Kidney epithelial cell (primary cell): ENCODE measurements at places on chromosomes 3 and 15. TPM values are rescaled to one million over a fixed set of nuclear protein-coding genes. Genes with fewer than 3 reads are reported as not detected.

DNA sequence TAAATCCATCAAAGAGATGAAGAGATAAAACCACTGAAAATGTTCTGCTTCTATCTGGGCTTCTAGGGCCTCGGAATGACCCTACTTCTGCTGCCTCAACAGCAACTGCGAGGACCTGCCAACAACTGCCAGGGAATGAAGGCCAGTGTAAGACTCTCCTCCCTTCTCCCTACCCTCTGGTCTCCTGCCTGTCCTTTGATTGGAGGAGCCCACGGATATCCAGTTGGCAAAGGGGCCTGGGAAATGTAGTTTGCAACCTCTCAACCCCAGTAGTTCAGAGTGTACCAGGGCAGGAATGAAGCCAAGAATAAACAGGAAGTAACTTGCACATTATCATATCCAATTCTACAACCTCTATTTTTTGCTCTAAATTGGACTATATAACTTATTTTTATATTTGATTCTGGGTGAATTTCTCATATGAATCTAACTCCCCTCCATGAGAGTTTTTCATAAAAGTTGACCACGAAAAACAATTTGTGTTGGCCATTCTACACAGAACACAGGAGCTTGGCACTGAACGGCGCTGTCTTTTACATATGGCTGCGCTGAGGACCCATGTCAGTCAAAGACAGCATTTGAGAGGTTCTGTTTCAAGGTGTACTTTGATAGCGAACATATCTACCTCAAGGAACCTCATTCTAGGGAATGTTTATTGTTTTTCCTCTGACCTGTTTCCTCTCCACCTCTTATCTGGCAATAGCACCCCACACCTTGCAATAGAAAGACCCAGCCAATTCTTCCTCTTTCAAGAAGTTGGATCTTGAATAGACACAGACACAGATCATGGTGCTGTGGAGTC is 91.1 kb upstream of the RNF7 start:
- no peak for DNase-seq

DNA sequence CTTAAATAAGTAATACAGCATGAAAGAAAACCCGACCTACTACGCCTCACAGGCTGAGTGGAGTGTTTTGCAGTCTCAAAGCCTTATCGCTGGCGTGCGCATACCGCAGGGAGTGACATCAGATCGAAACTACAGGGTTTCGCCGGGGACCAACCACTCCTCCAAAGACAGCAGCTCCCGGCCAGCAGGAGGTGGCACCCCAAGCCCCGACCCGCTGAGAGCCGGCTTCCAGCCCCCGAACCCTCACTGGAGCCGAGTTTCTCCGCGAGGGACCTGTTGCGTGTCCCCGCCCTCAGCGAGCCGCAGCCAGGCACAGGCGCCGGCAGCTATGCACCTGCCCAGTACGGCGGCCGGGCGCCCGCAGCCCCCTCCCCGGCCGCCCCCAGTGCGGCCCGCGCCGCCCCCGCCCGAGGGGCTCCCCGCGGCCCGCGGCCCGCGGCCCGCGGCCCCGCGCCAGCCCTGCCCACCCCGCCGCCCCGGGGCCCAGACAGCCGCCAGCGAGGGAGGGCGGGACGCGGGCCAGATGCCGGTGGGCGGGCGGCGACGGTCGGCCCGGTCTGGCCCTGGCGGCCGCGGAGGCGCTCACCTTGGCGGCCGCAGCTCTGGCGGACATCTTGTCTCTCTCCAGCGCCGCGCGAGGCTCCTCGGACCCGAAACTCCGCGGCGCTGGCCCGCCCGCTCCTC is 710 bp downstream of the TJP1 start:
- no peak for DNase-seq

POPDC2 gene
- total RNA-seq, result 1.0 and 4.9 TPM in 2 replicates

MORC1 gene
- not detected in 2 replicates for total RNA-seq

CSTA gene
- total RNA-seq, result not detected in 2 replicates
